Forelimb muscle (tissue), 1 donor: ENCODE measurements at places on chromosomes 11 and 22. TPM values are rescaled to one million over a fixed set of nuclear protein-coding genes. Genes with fewer than 3 reads are reported as not detected.

GRCh38 chr11:26483108-26483507 lies 89.0 kb downstream of the MUC15 start:
- no peak for DNase-seq

- no peak for DNase-seq
Measured at GRCh38 chr11:57387289-57388030, 3.0 kb downstream of the PRG2 start.

GRCh38 chr11:116871248-116871647 lies 33.8 kb upstream of the APOA1 start:
- no peak for DNase-seq

Gene MS4A1
- polyA plus RNA-seq: 0.68 TPM

Gene LRRC32
- polyA plus RNA-seq: 25.4 TPM
